HS-27A (cell line): ENCODE measurements at places on chromosomes 7 and 10.

DNA sequence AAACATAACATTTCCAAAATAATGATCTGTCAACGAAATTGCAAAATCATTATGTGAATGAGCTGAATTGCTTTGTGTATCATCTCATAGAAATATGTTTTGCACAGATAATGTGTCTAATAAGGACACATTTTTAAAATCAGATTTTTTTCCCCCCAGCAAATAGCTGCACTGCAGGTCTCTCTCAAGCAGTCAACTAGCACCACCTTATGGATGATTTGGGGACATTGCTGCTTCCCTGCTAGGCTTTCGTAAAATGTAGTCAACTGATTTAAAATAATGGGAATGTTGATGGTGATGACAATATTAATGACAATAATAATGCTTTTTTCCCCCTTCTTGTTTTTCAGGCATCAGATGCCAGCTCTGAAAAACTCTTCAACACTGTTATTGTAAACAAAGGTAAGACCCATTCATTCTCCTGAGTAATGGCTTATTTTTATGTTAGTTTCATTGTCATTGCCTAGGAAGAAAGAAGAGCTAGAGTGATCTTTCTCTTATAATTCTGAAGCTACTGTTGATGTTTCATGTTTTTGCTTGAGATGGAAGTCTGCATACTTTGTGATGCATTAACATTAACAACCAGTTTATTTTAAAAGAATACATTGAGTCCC lies 433.6 kb upstream of the GALNT17 start:
- DNase-seq = no peak

DNA sequence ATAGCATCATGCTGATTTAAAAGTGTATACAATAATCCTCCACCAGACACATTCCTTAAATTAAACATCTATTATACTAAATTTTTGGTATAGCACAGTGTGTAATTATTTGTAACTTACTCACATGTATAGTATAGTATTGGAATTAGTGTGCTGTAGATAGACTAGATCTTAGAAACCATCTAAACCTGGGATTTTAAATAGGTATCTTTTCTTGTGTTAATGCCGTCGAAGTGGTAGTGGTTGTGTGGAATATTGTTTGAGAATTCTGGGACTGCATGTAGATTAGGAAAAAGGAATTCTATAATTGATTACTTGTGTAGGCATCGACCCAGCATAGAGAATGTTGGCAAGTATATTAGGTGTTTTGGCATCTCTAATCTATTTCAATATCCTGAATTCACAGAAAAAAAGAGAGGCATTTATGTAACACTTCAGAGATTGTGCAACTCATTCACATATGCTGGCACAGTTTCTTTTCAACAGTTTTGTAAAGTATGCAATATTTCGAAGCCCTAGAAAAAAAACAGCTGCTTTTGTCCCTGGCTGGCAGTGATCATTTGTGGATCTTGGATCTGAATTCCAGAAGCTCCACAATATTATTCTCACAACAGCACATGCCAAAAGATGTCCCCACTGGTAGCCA lies 145.5 kb upstream of the AGR3 start:
- DNase-seq = no peak

DNA sequence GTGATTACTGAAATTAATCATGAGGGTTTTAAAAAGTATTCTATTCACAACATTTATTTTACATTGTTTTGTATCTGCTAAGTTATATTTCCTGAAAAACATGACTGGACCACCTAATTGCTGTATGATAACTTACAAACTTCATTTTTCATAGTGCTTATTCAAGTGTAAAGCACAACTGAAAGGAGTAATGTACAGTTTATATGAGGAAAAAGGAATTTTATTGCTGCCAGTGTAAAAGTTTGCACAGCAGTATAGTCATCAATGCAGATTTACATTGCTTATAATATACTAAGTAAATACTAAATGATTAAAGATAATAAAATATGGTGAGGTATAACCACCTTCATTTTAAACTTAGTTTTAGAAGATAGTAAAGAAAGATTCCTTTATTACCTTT lies 4.0 kb downstream of the PTEN start:
- no peak for DNase-seq

- no peak for DNase-seq
Measured at GRCh38 chr10:102675011-102675665, 30.9 kb downstream of the TRIM8 start.

DNA sequence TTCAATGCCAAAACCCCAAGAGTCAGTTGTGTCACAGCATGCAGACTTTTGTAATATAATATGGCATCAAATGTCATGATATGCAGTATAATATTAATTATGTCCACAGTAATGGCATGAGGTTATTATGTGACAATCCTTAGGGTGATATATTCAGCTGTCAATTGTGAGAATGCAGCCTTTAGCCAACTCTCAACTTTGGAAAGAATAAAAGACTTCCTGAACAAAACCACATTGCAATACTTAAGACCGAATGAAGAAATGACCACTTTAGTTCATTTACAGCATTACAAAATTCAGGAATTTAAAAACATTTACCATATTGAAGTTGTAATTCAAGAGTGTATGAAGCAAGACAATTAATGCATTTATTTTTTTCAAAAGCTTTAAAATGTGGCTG lies 45.4 kb downstream of the CPVL start:
- DNase-seq = no peak
